Motor neuron (in vitro differentiated cells): ENCODE measurements at places on chromosomes 16 and 17. TPM values are rescaled to one million over a fixed set of nuclear protein-coding genes. Genes with fewer than 3 reads are reported as not detected.

Gene TEX14
- 0.38 and 0.75 TPM in 2 replicates for total RNA-seq

Gene NEK8
- 2.5 and 3.7 TPM in 2 replicates for total RNA-seq

Gene RHBDL3
- 2.3 and 3.2 TPM in 2 replicates for total RNA-seq

Gene CPHXL2
- 0.66 and 1.3 TPM in 2 replicates for total RNA-seq

Gene ST6GALNAC1
- 1.8 TPM in 1 of 2 replicates, not detected in the other for total RNA-seq

Gene KIF2B
- 0.08 TPM in 1 of 2 replicates, not detected in the other for total RNA-seq

Gene ASB16
- 0.60 and 0.94 TPM in 2 replicates for total RNA-seq

Gene AXIN2
- total RNA-seq = 8.7 and 9.7 TPM in 2 replicates

Gene LRRC45
- 7.2 and 8.3 TPM in 2 replicates for total RNA-seq

Gene AMZ2
- 99.4 and 105 TPM in 2 replicates for total RNA-seq

Gene BIRC5
- total RNA-seq = 3.2 and 3.5 TPM in 2 replicates

Gene WWP2
- 16.0 and 18.7 TPM in 2 replicates for total RNA-seq

Gene TMEM238L
- total RNA-seq = 0.19 and 1.1 TPM in 2 replicates

Gene RPRML
- not detected in 2 replicates for total RNA-seq

Gene MPP2
- total RNA-seq = 2.0 and 4.0 TPM in 2 replicates

Gene PDE6G
- total RNA-seq = 0.68 and 0.79 TPM in 2 replicates

Gene CFAP97D1
- total RNA-seq = 0.16 and 0.19 TPM in 2 replicates

Gene GGT6
- 0.13 and 0.64 TPM in 2 replicates for total RNA-seq

Gene C17orf58
- total RNA-seq = 7.8 and 10.3 TPM in 2 replicates

Gene SPHK1
- total RNA-seq = 49.4 and 61.8 TPM in 2 replicates

Gene MGAT5B
- 8.5 and 11.3 TPM in 2 replicates for total RNA-seq

Gene PIGL
- 14.3 and 14.7 TPM in 2 replicates for total RNA-seq

Gene NPIPB2
- total RNA-seq = 9.3 and 14.0 TPM in 2 replicates

Gene BICDL2
- 0.36 and 0.41 TPM in 2 replicates for total RNA-seq

Gene VTN
- total RNA-seq = 0.38 and 0.80 TPM in 2 replicates

Gene IRX6
- 2.7 and 2.8 TPM in 2 replicates for total RNA-seq

Gene RNF222
- total RNA-seq = 0.27 and 1.3 TPM in 2 replicates

Gene SMPD3
- 0.51 and 0.75 TPM in 2 replicates for total RNA-seq

Gene SLC22A31
- 0.36 TPM in 1 of 2 replicates, not detected in the other for total RNA-seq

Gene NXPH3
- total RNA-seq = 0.16 and 0.20 TPM in 2 replicates

Gene SDK2
- 13.3 and 14.5 TPM in 2 replicates for total RNA-seq

Gene TBC1D26
- 0.18 and 1.3 TPM in 2 replicates for total RNA-seq

Gene KCNAB3
- 0.57 and 1.5 TPM in 2 replicates for total RNA-seq

Gene RCVRN
- 0.09 and 0.26 TPM in 2 replicates for total RNA-seq

Gene AARSD1
- total RNA-seq = 57.2 and 61.3 TPM in 2 replicates

Gene FUS
- 295 and 375 TPM in 2 replicates for total RNA-seq

Gene KRTAP16-1
- total RNA-seq = not detected in 2 replicates

Gene ADAD2
- 1.5 TPM in 1 of 2 replicates, not detected in the other for total RNA-seq

Gene ACSM3
- total RNA-seq = 3.9 and 4.3 TPM in 2 replicates

Gene KRT27
- not detected in 2 replicates for total RNA-seq

Gene PRR35
- total RNA-seq = 0.05 TPM in 1 of 2 replicates, not detected in the other

Gene PDIA2
- 8.9 and 10.6 TPM in 2 replicates for total RNA-seq

Gene DNAH17
- 0.66 and 1.1 TPM in 2 replicates for total RNA-seq

Gene RRAD
- 1.9 and 2.0 TPM in 2 replicates for total RNA-seq

Gene HBA1
- not detected in 2 replicates for total RNA-seq

Gene ZNF646
- 13.0 and 17.7 TPM in 2 replicates for total RNA-seq

Gene CALB2
- 1.5 TPM in 1 of 2 replicates, not detected in the other for total RNA-seq

Gene MMP25
- 0.53 and 1.00 TPM in 2 replicates for total RNA-seq

Gene HEATR3
- total RNA-seq = 15.2 and 17.3 TPM in 2 replicates

Gene BRIP1
- total RNA-seq = 0.83 and 1.0 TPM in 2 replicates
